Gastroesophageal sphincter (tissue), 4 donors: ENCODE measurements at places on chromosomes 5 and 9. TPM values are rescaled to one million over a fixed set of nuclear protein-coding genes. Genes with fewer than 3 reads are reported as not detected.

NDST1 gene
- total RNA-seq, result 60.1 TPM

DNA sequence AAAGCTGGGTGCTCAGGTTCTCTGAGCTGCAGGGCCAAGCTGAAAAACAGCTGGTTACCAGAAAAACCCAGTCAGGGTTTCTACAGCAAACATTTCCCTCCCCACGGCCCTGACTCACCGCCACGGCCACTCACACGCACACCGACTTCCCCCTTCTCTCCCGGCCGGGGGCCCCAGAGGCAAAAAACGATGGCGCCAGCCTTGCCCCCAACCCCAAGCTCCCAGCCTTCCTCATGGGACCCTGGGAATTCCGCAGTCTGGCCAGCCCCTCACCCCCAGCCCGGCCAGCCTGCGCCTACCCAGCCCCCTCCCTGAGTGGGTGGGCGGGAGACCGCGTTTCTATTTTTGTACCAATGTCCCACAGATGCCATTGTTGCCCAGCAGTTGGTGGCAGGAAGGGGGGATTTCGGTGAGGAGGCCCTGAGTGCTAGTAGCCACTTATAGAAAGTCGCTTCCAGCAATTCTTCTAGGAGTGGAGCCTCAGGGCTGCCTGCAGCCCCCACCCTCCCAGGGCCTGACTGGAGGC is 18.4 kb downstream of the ENG start:
- no peak for ATAC-seq
- H3K4me3 ChIP-seq, result no peak overlapping the region
- H3K27ac ChIP-seq, result peak overlapping the region; percentile 82
- H3K36me3 ChIP-seq, result no peaks in the 10 kb centered on the region
- H3K27me3 ChIP-seq, result no peaks in the 10 kb centered on the region

GRCh38 chr5:127976991-127977717 is 106.4 kb upstream of the SLC12A2 start:
- peaks cover 16% of the 10 kb centered on the region for H3K4me1 ChIP-seq
- H3K27ac ChIP-seq, result peak overlapping the region; percentile 60
- ATAC-seq, result no peak

TNC gene
- 799 TPM for total RNA-seq

PDCD1LG2 gene
- 4.6 TPM for total RNA-seq

C9orf50 gene
- not detected for total RNA-seq
